ENCODE measurements at places on chromosomes 13 and 19.

DNA sequence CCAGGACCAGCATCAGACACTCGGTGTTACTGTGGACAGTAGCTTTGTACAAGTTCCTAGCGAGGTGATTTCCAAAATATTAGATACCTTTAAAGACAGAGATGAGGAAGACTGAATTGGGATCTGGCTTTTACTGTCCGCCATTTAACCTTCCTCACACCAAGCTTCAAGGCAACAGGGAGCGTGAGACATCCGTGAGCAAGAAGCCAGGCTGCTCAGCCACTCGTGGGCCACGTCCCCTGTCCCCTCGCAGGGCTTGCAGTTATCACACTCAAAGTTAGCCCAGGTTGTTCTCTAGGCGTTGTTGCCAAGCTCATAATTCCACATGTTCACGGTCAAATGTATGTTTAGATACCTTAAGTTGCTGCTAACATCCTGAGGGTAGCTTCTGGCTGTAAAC lies 102.9 kb downstream of the COL4A2 start:
- no peak for DNase-seq

- no peak for DNase-seq
Measured at GRCh38 chr19:2282062-2282861, at the start of gene PEAK3. Gene PEAK3 (minus strand): TSS chr19:2282175. CDS start chr19:2280931, 1,244 bp downstream.

- no peak for DNase-seq
Measured at GRCh38 chr19:17125728-17126677, 50.4 kb downstream of the MYO9B start.

- no peak for DNase-seq
Measured at GRCh38 chr13:90706631-90707030, 640.9 kb upstream of the MIR17HG start.

GRCh38 chr19:54517483-54517882 lies 14.9 kb downstream of the LAIR2 start:
- peak; percentile 47 for DNase-seq

Data from liver (tissue), 10 donors.